ENCODE measurements at places on chromosomes 2 and 18.

DNA sequence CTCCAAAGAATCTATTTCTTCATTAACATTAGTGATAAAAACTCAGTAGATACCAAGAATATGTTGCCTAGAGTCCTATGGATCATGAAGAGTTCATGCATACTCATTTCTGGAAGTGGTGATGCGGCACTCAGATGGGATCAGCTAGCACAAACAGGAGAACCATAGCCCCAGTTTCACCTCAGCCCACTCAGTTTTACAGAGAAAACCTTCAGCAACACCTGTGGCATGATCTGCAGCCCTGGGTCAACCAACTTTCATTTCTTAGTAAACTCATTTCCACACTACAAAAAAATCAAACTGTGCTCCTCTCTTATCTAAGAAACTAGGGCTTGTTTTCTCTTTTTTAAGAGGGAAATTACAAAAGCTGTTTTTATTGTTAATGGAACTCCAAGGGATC, 569.4 kb downstream of the CCDC85A start:
- no peak for DNase-seq

DNA sequence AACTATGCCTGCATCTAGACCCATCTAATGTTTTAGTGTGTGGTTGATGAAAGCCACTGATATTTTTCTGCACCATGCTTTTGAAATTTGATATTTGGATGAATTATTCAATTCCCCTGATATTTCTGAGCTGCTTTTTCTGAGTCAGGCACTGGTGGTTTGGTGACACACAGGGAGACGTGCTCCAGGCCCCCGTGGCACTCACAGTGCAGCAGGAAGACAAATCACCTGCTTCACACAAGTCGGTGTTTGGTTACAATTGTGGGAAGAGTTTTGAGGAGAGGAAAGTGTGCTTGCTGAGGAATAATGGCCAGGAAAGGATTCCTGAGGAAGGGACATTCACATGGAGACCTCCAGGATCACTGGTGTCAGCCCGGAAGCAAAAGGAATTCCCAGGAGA, 179.7 kb downstream of the ACKR3 start:
- peak; percentile 62 for DNase-seq

- no peak for DNase-seq
Observed at GRCh38 chr18:42564761-42565160, 550.7 kb downstream of the RIT2 start.

DNA sequence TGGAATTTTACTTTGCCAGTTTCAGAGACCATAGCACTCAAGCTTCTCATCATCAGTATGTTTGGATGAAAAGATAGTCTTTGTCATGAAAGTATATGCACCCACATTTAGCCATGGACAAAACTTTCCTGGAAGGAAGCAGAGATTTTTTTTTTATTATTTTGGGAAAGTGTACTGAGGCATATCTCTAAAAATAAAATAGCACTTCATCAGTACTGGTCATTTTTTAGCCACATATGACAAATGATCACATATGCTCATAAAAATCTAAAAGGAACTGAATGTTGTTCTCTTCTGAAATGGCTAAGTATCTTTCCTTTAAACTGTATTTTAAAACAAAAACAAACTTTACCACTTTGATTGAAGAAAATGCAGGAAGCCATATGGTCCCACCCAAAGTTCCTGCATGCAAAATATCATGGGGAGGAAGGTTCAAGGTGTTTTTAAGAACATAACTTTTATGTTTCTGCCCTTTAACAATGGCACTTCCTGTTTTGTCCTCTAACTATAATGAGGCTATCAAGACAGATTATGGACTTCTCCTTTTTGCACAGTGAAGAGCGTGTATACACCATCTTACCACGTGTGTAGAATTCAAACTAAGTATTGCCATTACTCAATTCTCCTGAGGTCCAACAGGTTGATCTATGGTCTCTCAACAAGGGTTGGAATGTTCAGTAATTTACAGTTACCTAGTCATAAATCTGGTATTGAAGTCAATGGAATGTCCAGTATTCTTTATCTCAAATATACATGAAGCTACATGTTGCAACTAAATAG, 77.1 kb upstream of the SLC39A10 start:
- no peak for DNase-seq

- DNase-seq: no peak
Observed at GRCh38 chr2:100621371-100621951, 58.7 kb downstream of the PDCL3 start.

- DNase-seq: peak; percentile 90
Observed at GRCh38 chr2:120539937-120540718, 194.2 kb downstream of the INHBB start.

DNA sequence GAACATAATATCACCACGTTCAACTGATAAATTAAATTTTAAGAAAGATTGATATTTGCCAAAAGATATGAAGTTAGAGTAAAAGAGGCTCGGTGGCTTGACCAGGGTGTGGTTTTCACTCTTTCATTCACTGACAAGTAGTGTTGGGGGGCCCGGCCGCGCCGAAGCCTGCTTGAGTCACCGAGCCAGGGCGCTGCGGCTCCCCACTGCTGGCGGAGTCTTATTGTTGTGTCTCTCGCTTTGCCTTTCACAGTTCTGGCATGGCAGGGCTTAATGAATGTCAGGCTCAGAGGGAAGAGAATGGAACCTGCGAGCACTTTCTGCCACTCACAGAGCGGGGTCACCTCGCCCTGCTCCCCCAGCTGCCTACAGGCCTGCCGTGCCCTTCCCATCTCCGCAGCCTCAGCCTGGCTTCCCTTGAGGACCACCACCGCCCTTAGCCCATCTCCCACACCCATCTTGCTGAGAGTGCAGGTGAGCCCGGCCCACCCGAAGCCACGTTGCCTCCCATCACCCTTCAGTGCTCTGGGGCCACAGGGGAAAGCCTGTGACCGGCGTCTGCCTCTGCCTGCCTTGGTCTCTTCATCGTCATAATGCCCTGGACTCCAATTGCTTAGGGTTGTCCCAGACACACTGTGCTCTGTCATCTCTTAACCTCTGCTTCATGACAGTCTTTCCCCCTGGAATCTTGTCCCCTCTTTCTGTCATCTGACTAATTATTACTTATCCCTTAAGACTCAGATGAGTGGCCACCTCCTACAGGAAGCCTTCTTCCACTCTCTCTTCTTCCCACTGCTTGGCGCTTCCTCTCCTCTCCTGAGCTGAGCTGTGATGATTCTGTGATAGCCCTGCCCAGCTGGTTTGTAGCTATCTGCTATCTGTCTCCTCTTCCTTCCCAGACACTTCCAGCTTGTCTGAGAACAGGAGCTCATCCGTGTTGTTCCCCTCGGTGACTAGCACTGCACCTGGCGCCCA, 142.5 kb downstream of the FAM210A start:
- DNase-seq: no peak

DNA sequence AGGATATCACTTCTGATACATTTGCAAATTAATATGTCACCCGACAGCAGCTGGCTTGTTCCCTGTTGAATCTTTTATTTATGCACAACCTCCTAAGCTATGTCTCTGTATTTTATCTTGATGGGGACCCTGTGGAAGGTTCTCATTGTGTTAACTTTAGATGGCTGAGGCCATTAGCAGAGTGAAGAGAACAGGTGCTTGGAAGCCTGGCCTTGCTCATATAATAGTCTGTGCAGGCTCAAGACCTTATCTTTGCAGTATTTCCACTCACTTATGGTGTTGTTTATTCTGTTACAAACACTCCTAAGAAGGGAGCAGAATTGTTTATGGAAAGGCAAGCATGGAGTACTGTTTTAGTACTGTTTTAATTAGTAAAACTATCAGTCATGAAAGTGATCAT, 107.6 kb downstream of the SETBP1 start:
- no peak for DNase-seq

- no peak for DNase-seq
Observed at GRCh38 chr2:233565685-233566140, 869 bp downstream of the USP40 start.

DNA sequence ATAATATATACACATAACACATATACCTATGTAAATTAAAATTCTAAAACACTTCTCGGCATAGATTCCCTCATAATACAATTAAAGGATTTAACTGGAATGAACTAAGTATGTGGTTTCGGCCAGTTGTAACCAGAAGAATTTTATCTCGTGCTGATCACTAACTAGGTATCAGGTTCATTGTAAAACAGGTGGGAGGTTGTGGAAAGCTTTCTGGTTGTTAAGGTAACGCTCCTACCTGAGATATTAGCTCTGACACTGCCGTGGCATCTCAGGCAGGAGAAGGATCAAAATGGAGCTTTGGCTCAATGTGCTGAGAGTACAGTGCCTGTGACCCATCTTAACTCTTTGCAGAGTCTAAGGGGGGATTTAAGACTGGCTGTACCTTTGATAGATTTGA, 42.5 kb downstream of the SLC9A2 start:
- DNase-seq: no peak

GRCh38 chr2:74097574-74097973, 50.1 kb downstream of the BOLA3 start:
- DNase-seq: no peak

DNA sequence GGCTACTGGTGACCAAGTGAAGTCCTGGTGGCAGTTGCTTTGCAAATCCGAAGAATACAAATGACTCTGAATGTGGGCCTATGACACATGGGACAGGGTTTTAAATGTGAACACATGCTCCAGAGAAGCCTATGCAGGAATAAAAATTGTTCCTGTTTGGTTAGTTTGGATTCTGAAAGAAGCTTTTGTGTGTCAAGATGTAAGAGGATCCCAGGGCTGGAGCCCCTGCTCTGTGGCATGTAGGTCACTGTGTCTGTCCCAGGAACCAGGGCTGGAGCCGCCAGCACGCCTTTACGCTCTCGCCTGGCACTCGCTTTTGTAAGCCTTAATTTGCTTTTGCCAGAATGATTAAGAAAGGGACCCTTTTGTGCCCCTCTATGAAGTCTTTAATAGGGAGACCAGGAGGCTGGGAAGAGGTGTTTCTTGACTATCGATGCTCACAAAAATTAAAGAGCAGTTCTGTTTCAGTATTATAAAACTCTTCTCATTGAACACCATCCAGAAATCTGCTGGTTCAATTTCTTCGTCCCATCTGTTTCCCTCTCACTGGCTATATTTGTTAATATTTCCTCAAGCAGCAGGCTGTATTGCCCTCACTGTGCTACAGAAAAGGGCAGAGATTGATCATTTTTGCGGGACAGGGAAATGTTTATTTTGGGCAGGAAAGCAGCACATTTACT, 532.7 kb upstream of the POU3F3 start:
- DNase-seq: no peak

DNA sequence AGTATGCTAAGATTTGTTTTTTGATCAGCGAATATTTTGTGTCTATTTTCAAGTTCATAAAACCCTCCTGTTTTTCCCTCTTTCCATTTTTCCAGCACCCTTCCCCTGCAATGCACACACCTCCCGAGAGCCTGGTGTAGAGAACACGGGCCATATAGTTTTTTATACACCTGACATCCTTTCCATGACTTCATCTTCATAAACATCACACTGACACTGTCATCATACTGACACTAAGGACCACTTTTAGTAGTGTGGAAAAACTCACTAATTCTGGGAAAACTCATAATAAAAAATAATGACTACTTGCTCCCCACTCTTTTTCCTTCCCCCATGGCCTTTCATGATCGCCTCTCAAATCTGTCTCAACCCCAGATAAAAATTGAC, 70.2 kb downstream of the EPHA4 start:
- no peak for DNase-seq

- DNase-seq: peak; percentile 1
Observed at GRCh38 chr2:83900862-83901261, 558.2 kb downstream of the SUCLG1 start.

DNA sequence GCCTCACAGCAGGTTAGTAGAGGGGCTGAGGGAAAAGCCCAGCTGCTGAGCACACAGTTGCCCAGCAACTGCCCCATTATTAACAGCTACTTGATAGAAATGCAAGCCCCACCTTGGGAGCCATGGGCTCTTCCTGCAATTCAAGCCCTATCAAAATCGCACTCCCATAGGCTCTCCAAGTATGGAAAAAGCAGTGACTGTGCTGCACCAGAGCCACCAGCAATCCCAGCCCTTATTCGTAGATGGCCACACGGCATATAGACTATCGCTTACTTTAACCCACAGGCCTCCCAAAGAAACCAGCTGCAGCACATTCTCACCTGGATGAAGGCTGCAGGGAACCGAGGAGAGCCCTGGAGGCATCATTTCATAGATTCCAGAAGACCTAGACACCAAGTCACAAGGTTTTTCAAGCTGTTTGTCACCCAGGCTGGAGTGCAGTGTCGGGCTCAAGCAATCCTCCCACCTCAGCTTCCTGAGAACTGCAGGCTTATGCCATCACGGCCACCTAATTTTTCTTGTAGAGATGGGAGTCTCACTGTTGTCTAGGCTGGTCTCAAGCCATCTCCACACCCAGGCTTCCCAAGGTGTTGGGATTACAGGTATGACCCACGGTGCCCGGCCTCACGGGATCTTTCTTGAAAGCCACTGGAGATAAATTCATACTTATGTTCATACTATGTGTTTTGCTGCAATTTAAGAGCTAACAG, 11.3 kb downstream of the NCL start:
- DNase-seq: no peak

GRCh38 chr2:120964819-120965218, 229.2 kb downstream of the GLI2 start:
- no peak for DNase-seq

GRCh38 chr2:39696101-39696553, 30.4 kb downstream of the TMEM178A start:
- DNase-seq: peak; percentile 92

DNA sequence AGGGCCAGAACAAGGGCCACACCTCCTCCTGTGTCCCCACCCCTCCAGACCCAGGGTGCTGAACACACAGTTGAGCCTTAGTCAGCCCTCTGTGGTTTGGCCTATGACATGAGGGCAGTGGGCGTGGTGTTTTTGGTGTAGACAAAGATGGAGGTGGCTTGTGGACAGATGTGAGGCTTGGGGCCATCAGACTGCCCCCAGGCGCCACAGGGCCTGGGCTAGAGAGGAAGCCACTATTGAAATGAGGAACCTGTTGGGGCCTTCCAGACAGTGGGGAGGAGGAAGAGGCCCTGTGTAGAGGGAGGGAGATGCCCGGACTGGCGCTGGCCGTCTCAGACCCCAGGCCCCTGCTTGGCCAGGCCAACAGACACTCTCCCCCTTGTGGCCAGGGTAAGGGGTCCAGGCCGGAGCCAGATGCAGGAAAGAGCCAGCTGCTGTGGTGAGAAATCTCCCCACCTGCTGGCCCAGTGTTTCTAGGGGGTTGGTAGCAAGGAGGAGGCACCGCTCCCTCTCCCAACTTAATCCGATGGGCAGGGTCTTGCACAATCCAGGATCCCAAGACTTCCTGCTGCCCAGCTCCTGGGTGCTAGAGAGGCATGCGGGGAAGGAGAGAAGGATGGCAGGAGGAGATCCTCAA, 53.8 kb downstream of the SMAD7 start:
- DNase-seq: no peak

GRCh38 chr2:208879666-208880065, 473.1 kb downstream of the PTH2R start:
- DNase-seq: no peak

DNA sequence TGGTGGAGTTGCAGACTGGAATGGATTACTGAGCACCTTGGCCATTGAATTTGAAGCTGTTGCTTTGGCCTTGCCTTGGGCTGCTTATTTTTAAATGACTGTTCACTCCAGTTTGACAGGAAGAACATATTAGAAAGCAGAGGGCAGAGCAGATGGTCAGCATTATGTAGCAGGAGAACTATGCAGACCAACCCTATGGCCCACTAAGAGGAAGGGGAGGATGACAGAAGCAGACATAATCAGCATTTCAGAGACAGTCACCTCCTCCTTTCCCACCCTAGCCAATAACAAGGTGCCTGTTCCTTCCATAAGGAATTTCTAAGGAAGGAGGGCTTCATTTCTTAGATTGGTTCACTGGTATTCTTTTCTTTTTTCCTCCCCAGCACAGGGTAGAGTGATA, 2.4 kb downstream of the CHRNA1 start:
- peak; percentile 47 for DNase-seq

GRCh38 chr18:62442391-62442790, 80.4 kb upstream of the ZCCHC2 start:
- DNase-seq: no peak

All from skeletal muscle cell (primary cell).